NCI-H1105 (cell line): ENCODE measurements at places on chromosomes 6 and 20.

DNA sequence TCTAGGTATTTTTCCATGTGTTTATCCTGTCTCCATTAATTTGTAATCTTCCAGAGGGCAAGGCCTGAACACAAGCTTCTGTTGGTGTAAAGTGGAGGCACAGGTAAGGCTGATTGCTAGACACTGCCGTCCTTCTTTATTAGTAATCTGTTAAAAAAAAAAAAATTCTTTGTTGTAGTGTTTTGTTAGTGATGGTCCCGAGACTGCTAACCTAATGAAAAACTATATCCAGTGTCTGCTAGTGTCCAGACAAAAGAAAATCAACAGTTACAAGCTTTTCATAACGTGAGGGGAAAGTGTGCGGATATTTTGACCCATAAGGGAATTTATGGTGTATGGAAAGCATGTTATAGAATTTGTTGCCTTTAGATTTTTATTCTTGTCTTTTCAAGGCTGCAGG, 4.2 kb upstream of the HIVEP1 start:
- no peak for DNase-seq

DNA sequence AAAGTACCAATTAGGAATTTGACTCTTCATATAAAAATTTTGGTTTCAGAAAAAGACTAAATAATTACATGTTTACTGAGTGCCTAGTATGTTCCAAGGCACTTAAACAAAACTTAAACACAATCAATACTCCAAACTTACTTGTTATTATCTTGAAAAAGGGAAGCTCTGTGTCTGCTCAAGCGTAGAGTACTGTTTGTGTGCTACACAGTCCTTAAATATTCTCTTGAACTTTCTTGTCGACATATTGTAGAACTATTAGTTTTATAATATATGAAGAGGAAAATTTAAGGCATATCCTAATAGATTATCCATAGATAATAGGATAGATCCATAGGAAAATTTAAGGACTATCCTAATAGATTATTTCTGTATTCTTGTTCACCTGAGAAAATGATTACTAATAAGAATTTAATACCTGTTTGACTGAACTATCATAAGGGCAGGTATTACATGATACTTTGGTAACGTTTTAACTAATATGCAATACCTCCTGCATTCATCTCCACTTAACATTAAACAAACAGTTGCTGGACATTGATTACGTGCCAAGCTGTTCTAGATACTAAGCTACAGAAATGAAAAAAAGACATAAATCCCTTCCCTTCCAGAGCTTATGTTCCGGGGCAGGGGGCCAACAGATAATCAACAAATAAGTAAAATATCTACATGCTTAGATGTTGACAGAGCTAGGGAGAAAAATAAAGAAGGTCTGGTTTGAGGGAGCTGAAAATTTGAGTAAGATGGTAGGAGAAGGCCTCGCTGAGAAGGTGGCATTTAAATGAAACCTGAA, 115.2 kb upstream of the BCLAF1 start:
- DNase-seq = no peak

DNA sequence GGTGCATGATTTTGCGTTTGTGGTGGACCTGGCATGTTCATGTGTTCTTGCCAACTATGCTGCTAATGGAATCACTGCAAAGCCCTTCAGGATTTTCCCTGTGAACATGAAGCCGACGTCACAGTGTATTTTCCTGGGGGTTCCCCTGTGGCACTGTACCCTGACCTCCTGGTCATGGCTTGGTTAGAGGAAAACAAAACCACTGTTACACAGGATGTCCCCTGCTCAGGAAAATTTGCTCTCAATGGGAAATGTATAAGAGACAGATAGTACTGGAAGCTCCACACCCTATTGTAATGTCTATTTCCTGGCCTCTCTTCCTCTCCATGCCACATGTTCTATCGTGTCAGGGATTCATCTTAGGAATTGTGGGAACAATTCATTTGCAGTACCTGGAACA, 19.7 kb downstream of the TSHZ2 start:
- DNase-seq = no peak

GRCh38 chr6:13688692-13689196, 22.9 kb downstream of the RANBP9 start:
- DNase-seq = no peak

DNA sequence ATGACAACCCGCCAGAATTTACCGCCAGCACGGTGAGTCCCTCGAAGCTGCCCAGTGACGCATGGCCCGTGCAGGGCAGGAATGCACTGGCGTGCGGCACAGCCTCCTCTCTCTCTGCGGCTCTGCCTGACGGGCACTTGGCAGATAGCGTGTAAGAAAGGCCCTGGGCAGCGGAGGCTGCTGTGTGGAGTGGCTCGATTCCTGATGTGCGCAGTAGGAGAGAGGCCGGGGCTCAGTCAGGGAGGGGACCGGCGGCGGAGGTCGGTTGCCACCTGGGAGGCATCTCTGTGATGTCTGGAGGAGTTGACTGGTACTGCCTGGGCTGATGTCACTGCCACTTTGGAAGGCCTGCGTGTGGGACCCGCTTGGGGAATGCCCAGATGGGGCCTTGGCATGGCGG, 170.7 kb downstream of the TAF4 start:
- DNase-seq = no peak

GRCh38 chr6:56573624-56574023, 69.1 kb downstream of the DST start:
- no peak for DNase-seq

DNA sequence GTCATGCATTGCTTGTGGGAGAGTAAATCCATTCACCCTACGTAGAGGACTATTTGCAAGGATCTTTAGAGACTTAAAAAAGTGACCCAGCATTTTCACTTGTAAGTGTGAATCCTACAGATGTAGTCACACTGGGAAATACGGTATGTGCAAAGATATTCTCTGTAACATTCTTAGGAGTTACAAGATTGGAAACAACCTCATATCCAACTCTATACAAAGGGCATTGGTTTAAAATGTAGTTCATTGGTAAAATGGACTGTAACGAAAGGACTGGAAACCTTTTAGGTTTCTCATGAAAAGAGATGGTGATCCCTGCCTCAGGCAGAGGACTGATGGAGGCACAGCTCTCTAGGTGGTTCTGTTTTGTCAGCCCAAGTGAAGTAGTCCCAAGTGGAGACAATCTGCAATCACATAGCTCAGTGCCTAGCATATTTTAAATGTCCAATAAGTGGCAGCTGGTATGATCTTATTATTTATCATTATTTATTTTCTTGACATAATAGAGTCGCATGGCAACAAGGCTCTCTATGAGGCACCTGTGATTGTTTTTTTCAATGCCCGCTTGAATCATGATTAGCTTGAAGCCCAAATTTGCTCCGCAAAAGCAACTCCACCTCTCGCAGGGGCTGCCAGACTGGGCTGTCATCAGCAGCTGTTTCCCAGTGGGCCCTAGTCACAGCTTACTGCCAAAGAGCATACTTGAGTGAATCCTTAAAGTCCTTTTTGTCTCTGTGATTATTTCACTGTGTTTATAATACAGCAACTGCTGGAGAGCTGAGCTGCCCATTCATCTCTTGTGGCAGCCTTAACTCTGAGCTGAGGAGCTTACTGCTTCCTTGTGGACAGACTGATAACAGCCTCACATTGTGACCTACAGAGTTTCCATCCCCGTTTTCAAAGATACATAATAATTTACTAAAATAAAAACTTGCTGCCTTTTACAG, 19.8 kb upstream of the ENPP1 start:
- peak; percentile 73 for DNase-seq

DNA sequence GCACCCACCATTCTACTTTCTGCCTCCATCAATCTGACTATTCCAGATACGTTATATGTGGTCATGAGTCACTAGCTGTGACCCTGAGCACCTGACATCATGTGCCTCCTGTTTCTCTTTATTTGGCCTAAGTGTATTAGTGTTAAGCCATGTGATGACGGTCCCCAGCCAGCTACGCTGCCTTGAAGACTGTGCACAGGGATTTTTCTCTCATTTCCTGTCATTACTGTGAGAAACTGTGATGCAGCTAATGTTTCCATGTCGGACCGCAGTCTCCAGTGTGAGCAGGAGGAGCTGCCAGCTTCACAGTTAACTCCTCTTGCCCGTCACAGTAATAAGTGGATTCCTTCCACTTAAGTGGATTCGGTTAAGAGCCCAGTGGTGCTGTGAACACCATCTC, 9.9 kb upstream of the SPATS1 start:
- no peak for DNase-seq

- no peak for DNase-seq
Measured at GRCh38 chr20:24916412-24916811, 32.7 kb upstream of the CST7 start.

- DNase-seq = no peak
Measured at GRCh38 chr6:163460307-163460782, 45.8 kb downstream of the QKI start.

DNA sequence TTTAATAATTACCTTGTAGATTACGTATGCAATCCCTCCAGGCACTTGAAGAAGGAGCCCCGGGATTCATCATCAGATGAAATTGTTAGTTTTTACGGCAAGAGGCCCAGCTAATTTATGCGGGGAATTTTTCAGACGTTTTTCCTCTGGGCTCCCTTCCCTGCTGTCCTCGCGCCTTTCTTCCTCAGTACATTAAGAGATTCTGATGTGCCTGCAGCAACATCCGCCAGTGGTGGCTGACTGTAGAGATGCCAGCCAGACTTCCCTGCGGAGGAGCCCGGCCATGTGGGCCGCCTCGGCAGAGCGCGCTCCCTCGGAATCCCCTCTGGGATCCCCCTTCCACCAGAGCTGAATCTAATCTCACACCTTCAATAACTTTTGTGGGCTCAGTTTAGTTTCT, 46.4 kb upstream of the POU3F2 start:
- DNase-seq = peak; percentile 80

GRCh38 chr6:167930295-167930694, 67.2 kb upstream of the KIF25 start:
- DNase-seq = no peak

- DNase-seq = peak; percentile 60
Measured at GRCh38 chr6:137313928-137314855, 95.0 kb upstream of the IFNGR1 start.

DNA sequence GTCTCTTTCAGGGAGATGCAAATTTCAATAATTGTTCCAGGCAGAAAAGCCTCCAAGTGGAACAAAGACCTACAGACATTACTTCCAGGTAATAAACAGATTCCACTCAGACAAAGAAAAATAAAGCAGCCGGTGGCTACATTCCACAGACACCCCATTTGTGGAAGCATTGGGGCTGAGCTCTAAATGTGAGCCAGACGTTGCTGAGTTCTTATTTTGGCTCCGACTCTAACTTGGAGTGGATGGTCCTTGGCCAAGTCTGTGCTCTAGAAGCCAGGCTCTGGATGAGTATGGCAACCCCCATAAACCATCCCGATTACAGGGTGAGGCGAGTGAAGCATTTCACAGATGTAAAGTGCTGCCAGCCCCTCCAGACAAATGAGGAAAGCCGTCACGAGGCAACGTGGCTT, 6.6 kb downstream of the TRAM2 start:
- DNase-seq = peak; percentile 63

- no peak for DNase-seq
Measured at GRCh38 chr6:138964012-138964411, 24.0 kb downstream of the REPS1 start.

- no peak for DNase-seq
Measured at GRCh38 chr6:125985979-125986300, 400 bp upstream of the TRMT11 start.

DNA sequence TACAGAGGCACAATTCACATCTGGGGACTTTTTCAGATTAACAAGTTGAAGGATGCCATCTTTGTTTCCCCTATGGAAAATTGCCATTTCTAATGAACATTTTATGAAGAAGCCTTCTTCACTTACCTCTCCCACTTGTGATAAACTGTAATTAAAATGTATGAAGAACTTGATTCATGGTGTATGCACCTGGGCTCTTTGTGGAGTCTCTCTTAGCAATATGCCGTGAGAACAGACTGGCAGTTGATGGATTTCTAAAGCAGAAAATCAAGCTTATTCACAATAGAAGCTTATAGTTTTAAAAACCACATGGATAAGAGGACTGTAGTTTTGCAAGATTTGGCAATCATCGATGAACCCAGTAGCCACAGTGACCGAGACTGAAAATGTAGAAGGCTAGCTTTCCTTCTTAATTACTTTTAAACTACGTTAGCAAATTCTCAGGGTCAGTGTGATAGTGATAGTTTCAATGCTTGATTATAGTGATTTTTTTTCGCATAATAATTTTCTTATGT, 270.6 kb downstream of the PRL start:
- peak; percentile 21 for DNase-seq

- DNase-seq = no peak
Measured at GRCh38 chr20:43549416-43550065, 9.3 kb upstream of the SGK2 start.

DNA sequence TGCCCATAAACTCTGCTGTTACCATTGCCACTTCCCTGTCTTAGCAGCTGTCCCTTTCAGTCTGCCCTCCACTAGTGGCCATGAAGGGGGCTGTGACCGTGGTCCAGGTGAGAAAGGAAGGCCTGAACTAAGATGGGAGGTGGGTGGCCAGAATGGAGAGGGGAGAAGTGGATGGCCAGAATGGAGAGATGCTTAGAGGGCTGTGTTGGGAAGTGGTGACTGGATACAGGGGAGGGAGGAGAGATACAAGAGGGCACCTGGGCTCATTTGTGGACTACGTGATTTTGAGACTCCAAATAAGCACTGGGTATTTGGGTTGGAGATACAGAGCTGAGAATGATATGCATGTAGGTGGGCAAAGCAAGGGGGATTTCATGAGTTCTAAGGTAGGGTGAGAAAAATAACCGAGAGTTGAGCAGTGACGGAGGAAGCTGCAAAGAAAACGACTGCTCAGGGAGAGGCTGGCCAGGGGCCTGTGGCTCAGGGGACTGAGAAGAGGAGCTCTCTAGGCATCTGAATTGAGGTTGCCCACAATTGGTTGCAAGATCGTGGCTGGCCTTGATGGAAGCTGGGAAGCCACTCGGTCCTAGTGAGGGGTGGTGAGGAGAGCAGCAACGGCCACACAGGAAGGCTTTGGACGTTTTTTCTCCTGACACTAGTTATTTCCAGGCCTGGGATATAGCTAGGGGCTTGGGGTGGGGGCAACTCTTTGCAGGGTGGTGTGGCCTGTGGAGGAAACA, 36.9 kb downstream of the PANK2 start:
- no peak for DNase-seq

GRCh38 chr20:38435555-38435939, 419 bp upstream of the SNHG17 start:
- DNase-seq = no peak

- no peak for DNase-seq
Measured at GRCh38 chr6:106116125-106116832, 30.1 kb downstream of the PRDM1 start.

- no peak for DNase-seq
Measured at GRCh38 chr6:131107151-131107550, 28.1 kb upstream of the AKAP7 start.

- no peak for DNase-seq
Measured at GRCh38 chr6:386688-387266, 4.8 kb upstream of the IRF4 start.
